Right kidney (tissue), 9 donors: ENCODE measurements at places on chromosomes 11 and 22.

GRCh38 chr22:24304062-24304675, 33.5 kb downstream of the SPECC1L start:
- DNase-seq, result no peak

GRCh38 chr11:77118086-77118485, 10.0 kb upstream of the MYO7A start:
- DNase-seq, result no peak

DNA sequence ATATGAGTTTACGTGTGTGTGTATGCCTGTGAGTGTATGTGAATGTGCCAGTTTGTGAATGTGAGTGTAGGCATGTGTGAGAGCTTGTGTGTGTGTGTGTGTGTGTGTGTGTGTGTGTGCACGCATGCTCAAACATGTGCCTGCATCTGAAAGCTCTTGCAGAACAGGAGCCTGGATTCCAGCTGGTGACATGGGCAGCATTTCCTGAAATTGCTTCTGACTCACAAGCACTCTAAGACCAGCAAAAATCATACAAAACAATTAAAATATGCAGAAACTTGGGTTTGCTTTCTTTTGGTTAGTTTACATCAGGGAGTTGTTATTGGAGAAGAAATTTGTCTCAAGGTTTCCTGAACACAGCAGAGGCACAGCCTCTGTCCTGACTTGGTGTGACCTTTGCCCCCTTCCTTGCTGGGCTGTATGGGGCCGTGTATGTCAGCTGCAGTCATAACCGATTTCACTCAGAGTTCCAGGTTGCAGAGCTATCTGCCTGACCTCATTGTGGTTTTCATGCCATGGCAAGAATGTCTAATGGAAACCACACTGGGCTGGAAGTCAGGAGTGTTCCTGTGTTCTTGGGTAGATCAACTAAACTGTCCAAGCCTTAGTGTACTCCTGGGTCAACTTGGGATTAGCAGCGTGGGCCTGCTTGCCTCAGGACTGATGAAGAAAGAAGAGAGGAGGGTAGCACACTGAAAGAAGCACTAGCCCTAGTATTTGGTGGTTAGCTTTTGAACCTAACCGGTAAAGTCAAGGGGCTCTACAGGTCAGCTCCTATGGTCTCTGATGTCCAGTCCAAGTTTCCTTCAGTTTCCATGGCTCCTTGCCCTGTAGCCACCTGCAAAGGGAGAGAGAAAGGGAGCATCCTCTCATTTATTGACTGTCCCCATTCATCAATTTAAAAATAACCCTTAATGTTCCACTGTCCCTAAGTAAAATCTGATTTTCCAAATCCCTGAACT, 143.7 kb downstream of the SNX19 start:
- no peak for DNase-seq

DNA sequence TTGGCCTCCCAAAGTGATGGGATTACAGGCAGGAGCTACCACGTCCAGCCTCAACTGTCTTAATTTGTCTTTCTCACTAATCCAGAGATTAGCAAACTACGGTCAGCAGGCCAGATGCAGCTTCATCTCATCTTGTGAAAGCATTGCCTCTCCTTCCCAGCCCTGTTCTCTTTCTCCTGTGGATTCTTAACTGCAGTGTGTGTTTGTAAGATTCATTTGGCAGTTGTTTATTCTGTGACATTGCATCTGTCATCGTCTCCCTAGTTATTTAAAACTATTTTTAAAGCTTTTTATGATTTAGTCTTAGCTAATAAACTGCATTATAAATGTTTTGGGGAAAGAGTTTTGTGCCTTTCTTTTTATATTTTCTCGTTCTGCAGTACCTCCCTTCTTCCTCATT, 29.2 kb downstream of the RNF169 start:
- DNase-seq, result no peak

- DNase-seq, result no peak
These were observed 7.7 kb upstream of the RTN4R start for GRCh38 chr22:20275836-20276235.

GRCh38 chr11:134032501-134033091, 36.3 kb upstream of the JAM3 start:
- DNase-seq, result no peak

DNA sequence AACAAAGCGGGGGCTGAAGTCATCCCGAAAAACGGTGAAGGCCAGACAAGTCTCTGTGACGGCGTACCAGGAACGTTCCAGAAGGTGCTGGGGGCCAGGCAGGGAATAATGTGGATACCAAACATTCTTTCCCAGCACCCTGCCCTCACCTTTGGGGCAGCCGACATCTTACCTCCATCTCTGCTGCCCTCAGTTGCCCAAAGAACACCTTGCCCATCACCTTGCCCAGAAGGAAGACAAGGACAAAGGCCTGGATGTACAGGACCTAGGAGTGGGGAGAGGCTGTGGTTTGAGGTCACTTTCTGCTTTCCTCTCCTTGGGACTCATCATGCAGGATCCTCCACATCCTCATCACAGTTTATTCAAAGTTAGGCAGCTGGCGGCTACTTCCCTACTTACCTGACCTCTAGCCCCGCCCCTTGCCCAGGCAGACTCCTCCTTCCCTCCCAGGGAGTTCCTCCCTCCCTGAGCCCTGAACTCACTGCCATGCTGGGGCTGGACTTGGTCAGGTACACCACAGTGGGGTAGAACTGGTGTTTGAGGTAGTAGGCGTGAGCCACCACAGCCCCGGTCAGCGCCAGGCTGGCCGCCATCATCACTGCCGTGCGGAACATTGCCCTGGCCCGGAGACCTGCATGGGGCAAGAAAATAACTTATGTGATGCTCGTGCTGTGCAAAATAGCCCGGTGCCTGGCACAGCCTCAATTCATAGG, 1.2 kb downstream of the SYVN1 start:
- DNase-seq, result no peak

DNA sequence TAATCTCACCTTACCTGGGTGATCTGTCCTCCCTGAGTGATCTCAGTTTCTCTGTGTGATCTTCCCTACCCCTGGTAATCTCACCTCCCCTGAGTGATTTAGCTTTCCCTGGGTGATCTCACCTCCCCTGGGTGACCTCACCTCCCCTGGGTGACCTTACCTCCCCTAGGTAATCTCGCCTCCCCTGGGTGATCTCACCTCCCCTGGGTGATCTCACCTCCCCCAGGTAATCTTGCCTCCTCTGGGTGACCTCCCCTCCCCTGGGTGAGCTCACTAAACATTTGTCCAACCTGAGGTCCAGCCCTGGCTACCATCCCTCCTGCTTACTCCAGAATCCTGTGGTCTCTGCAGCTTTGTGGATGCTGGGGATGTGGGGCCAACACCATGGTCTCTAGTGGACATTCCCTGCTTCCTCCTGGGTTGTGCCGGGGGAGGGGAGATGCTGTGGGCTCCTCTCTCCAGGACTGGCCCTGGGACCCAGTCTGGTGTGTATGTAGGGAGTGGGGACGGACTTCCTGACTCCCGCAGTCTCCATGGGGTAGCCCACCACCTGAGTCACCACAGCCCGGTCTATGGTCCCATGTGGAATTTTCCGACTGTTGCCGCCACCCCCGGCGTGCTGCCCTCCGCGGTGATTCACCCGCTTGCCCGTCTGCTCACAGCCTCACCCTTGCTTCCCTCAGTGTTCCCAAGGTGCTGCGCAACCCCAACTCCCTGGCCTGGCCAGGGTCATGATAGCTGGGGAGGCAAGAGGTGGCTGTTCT, 9.9 kb downstream of the LSP1 start:
- DNase-seq, result no peak

DNA sequence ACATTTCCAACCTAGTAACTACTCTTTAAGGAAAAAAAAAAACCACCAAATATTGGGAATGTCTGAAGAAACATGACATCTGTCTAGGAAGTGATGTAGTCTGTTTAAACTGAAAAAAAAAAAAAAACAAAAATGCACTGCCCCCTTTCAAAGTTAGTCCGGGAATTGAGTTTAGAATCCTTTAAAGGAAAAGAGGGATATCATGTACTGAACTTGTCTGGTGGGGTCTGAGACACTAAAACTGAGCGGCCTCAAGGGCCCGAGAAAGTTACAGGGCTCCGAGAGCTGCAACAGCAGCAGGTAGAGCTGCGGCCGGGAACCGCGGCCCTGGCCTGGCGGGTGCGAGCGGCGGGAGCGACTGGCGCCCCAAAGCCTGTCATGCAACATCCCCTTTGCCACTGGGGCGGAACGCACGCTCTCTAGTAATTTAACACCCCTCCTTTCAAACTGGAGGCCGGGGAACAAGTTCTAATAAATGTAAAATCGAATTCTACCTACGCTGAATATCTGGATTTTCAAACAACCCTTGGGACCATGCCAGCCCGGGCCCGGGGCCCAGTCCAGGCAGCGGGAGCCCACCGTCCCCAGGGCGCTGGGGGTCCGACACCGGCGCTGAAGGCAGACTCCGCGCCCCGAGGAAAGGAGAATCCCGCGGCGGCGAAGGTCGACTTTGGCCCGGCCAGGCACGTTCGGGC, 736 bp downstream of the RDX start:
- peak; percentile 89 for DNase-seq

GRCh38 chr11:36609383-36609782, 11.3 kb upstream of the RAG2 start:
- DNase-seq, result no peak

DNA sequence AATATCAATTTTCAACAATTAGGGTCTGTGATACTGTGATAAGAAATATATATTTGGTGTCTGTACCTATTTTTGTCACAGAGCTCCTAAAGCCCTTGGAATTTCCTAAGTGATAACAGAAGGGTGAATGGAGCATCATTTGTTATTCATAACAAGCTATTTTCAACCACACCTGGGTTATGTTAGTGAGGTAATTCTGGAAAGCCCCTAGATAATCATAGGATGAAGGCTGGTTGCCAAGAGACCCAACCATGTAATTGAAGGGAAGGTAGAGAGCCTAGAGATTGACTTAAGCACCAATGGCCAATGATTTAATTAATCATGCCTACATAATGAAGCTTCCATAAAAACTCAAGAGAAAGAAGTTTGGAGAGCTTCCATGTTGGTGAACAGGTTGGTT, 109.4 kb downstream of the KIF18A start:
- no peak for DNase-seq

GRCh38 chr22:38352436-38352835, 35.2 kb upstream of the CSNK1E start:
- no peak for DNase-seq

GRCh38 chr11:9228091-9228490, 37.1 kb downstream of the DENND5A start:
- DNase-seq, result no peak

GRCh38 chr11:69394234-69394868, 87.1 kb upstream of the LINC01488 start:
- no peak for DNase-seq

DNA sequence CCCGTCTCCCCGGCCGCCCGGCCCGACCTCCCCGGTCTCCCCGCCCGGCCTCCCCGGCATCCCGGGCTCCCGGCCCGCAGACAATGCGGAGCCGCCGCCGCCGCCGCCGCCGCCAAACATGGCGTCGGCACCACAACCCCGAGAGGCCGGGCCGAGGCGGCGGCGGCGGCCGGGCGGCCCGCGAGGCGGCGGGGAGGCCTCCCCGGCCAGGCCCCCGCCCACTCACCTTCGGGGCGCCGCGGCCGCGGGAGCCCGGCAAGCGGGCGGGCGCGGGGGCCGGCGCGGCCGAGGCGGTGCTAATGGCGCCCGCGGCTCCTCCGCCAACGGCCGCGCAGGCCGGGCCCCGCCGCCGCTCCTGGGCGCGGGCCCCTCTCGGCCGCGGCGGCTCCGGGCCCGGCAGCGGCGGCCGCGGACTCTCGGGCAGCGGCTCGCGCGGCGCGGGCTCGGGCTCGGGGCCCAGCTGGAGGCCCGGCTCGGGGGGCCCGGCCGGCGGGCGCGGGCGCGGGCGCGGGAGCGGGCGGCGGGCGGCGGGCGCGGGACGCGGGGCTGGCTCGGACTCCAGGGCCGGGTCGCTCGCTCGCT, 311 bp downstream of the BRD1 start:
- no peak for DNase-seq

DNA sequence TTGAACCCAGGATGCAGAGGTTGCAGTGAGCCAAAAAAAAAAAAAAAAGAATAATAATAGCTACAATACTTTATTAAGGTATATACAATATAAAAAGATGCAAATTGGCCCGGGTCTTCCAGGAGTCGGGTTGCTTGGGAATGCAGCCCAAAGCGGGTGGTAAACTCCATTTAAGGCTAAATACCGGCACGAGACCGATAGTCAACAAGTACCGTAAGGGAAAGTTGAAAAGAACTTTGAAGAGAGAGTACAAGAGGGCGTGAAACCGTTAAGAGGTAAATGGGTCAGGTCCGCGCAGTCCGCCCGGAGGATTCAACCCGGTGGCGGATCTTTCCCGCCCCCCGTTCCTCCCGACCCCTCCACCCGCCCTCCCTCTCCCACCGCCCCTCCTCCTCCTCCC, 143.3 kb downstream of the DLG2 start:
- DNase-seq, result no peak

DNA sequence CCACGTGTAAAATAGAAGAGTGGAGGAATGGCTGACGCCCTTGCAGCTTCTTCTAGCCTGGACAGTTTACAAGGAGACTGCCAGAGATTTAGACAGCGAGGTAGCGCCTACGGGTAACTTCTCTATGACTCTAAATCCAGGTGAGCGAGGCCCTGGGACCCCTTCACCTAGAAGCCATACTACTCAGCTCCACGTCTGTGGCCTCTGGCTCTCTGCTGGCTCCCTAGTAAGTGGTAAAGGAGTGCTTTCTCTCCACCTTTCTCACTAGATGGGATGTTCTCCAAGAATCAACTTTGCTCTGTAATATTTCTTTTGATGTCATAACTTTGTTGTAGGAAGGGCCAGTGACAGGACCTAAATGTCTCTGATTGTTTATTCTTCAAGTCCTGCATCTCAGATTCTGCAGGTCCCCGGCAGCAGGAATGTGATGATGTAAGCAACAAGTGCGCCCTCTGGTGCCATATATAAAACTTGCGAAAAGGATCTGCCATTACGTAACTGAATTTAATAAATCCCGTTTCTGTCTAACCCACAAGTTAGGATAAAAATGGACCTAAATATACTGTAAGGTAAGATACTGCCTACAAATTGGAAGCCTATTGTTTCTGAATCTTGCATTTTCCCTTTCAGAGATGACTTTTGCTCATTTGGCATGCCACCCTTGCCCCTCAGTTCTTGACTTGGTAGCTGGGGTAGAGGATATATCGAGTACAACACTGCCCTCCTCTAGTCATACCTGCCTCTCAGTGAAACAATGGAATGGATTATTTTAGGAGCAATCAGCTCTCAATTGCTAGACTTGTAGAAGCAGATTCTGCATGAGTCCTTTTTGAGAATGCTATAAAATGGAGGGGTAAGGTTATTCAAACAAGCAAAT, 11.0 kb upstream of the PTPN5 start:
- peak; percentile 39 for DNase-seq

DNA sequence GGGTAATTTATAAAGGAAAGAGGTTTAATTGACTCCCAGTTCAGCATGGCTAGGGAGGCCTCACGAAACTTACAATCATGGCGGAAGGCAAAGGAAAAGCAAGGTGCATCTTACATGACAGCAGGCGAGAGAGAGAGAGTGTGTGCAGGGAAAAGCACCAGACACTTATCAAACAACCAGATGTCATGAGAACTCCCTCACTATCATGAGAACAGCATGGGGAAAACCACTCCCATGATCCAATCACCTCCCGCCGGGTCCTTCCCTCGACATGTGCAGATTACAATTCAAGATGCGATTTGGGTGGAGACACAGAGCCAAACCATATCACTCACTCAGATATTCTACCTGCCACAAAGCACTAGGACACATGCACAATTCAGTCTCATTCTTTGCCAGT, 48.1 kb upstream of the HMGXB4 start:
- no peak for DNase-seq

- no peak for DNase-seq
These were observed 4.4 kb downstream of the MRGPRE start for GRCh38 chr11:3227568-3228444.
